ENCODE measurements at places on chromosomes 4 and X. TPM values are rescaled to one million over a fixed set of nuclear protein-coding genes. Genes with fewer than 3 reads are reported as not detected.

The GPR119 gene
- total RNA-seq, result not detected

The TACR3 gene
- total RNA-seq, result not detected

The GAGE1 gene
- total RNA-seq, result not detected

The GPAT3 gene
- total RNA-seq, result 31.2 TPM

The MAGEA12 gene
- total RNA-seq, result 0.15 TPM

The MAGEB5 gene
- total RNA-seq, result not detected

The ANK2 gene
- 0.69 TPM for total RNA-seq

The SOX3 gene
- total RNA-seq, result not detected

The PDGFRA gene
- total RNA-seq, result 0.47 TPM

The NDUFC1 gene
- 75.7 TPM for total RNA-seq

The ADH1B gene
- total RNA-seq, result not detected

The RNF128 gene
- total RNA-seq, result not detected

The TRIM60 gene
- not detected for total RNA-seq

The ADGRG2 gene
- 11.0 TPM for total RNA-seq

The GNRHR gene
- not detected for total RNA-seq

The FGF13 gene
- not detected for total RNA-seq

The ABLIM2 gene
- 4.4 TPM for total RNA-seq

The SPATA18 gene
- total RNA-seq, result 3.5 TPM

The DKK2 gene
- total RNA-seq, result not detected

The GLRA3 gene
- total RNA-seq, result not detected

The ADGRL3 gene
- 0.03 TPM for total RNA-seq

The TEX13C gene
- total RNA-seq, result not detected

The ASMT gene
- 0.44 TPM for total RNA-seq

The RELL1 gene
- total RNA-seq, result 7.7 TPM

The IGSF1 gene
- 0.27 TPM for total RNA-seq

The ATP8A1 gene
- total RNA-seq, result 0.09 TPM

The SLC6A8 gene
- 13.5 TPM for total RNA-seq

The ARHGAP6 gene
- 0.05 TPM for total RNA-seq

The FRMPD3 gene
- 0.05 TPM for total RNA-seq

The IL2RG gene
- not detected for total RNA-seq

The APELA gene
- total RNA-seq, result not detected

The SLC16A2 gene
- 24.0 TPM for total RNA-seq

The SRPX gene
- 8.7 TPM for total RNA-seq

The PPEF2 gene
- not detected for total RNA-seq

The ASIC5 gene
- total RNA-seq, result not detected

The MAGEA2B gene
- not detected for total RNA-seq

The COL25A1 gene
- total RNA-seq, result not detected

The FMR1NB gene
- not detected for total RNA-seq

The SMPX gene
- not detected for total RNA-seq

Measured in A549 treated with Mapracorat at 1 μM for 4 hours (cell line).